Glomerular endothelial cell (primary cell): ENCODE measurements at places on chromosomes 7 and 10. TPM values are rescaled to one million over a fixed set of nuclear protein-coding genes. Genes with fewer than 3 reads are reported as not detected.

DNA sequence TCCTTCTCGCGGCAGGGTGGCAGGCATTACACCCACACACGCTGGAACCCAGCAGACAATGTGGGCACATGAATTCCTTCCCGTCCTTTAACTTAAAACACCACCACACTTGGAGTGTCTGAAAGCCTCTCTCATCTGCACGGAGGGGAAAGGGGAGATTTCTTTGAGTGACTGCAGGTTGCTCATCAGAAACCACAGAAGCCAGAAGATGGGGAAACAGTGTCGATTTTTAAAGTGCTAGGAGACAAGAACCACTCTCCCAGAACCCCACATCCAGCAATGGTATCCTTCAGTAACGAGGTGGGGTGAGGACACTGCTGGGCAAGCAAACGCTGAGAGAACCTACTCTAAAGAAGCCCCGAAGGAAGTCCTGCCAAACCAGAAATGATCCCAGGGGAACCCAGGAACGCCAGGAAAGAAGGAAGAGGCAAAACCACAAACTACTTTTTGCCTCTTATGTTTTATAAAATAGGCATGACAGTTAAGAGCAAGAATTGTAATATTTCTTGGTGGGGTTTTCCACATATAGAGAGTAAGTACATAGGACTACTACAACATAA is 254.3 kb downstream of the ELFN1 start:
- DNase-seq, result no peak

The CPA2 gene
- total RNA-seq, result not detected in 2 replicates

GRCh38 chr7:129832701-129833227 is 120.0 kb downstream of the UBE2H start:
- no peak for DNase-seq

GRCh38 chr10:13637303-13637856 is 50.6 kb downstream of the PRPF18 start:
- no peak for DNase-seq

DNA sequence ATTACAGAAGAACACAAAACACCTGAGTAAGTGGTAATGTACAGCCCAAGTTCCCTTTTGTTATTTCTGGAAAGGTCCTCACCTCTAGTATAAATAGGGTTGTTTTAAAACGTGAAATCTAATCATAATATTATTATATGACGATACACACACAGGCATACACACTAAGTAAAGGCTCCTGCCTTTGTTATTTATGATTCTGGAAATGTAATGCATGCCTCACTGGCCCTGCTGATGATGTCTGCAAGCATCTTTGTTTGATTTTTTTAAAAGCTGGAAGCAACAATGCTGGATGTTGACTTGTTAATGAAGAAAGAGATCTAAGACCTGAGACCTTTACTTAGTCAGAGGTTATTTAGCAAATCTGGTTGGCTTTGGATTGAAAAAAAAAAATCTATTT is 307.4 kb upstream of the SORCS1 start:
- no peak for DNase-seq

The HMX3 gene
- total RNA-seq, result not detected in 2 replicates

The LRIT1 gene
- not detected in 2 replicates for total RNA-seq

DNA sequence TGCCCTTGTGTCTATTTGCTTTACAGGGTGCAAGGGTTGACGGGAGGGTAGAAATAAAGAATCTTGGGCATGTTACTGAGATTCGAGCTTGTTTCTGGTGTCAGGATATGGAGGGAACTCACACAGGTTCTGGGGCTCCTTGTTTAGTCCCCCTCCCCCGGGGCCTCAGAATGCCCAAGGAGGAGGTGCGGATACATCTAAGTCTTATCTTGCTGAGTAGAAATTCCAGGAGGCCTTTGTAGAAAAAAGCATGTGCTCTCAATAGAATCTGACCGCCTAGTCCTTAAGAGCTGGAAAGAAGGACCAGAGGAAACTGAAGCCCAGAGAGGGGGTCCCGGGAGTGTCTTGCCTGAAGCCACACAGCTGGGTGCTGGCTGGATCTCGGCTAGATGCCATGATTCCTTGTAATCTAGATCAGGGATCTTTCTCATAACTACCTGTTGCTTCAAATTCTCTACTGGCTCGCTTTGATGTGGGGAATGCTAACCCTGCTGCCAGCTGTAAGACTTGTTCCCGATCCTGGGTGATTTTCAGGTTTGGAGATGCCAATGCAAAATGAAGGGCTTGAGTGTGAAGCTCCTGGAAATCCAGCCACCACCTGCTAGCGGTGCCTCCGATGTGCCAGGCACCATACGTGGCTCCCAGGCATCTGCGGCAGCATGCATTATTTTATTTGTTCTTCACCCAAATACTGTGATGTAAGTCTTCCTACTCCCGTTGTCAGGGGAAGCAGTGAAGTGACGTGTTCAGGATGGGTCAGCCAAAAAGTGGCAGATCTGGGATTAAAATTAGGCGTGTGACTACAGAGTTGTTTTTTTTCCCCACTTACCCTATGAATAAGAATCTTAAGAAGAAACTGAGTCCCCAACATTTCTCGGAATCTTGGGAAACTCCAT is 226.0 kb downstream of the TCF7L2 start:
- no peak for DNase-seq

DNA sequence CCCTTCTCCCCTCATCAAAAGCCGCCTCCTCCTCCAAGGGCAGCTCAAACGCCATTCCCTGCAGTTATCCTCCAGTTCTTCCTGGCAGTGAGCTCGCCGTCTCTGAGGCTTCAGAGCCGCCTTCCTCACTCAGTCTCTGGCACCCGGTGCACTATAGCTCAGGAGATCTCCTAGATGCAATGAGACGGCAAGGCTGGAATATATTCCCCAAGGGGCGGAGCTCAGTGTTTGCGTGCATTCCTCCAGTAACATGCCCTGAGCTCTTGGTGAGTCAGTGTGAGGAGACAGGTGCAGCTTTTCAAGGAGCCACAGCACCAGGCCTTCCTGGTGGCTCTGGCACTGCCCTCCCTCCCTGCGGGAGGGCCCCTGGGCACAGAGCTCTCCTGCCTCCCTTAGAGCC is 512.6 kb upstream of the FOXK1 start:
- no peak for DNase-seq

The UBTD1 gene
- total RNA-seq, result 105 and 111 TPM in 2 replicates

- DNase-seq, result no peak
Measured at GRCh38 chr7:104482362-104483037, 154.1 kb downstream of the LHFPL3 start.

DNA sequence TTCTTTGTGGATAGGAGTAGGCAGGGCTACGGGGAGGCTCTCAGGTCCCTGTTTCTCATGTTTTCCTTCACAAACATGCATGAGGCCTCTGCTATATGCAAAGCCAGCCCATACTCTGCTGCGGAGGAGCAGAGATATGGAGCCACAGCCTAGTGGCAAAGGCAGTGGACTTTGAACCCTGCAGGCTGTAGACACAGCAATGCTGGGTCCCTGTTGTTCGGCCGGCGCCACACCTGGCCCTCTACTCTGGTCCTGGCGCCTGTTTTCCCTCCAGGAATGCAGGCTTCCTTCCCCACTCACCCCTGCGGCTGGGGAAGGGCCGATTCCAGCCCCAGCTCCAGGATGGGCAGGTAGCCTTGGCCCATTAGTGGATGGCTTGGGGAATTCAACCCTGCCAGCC is 11.5 kb downstream of the CLRN3 start:
- DNase-seq, result no peak

GRCh38 chr10:1365540-1366321 is 309.5 kb downstream of the WDR37 start:
- no peak for DNase-seq

DNA sequence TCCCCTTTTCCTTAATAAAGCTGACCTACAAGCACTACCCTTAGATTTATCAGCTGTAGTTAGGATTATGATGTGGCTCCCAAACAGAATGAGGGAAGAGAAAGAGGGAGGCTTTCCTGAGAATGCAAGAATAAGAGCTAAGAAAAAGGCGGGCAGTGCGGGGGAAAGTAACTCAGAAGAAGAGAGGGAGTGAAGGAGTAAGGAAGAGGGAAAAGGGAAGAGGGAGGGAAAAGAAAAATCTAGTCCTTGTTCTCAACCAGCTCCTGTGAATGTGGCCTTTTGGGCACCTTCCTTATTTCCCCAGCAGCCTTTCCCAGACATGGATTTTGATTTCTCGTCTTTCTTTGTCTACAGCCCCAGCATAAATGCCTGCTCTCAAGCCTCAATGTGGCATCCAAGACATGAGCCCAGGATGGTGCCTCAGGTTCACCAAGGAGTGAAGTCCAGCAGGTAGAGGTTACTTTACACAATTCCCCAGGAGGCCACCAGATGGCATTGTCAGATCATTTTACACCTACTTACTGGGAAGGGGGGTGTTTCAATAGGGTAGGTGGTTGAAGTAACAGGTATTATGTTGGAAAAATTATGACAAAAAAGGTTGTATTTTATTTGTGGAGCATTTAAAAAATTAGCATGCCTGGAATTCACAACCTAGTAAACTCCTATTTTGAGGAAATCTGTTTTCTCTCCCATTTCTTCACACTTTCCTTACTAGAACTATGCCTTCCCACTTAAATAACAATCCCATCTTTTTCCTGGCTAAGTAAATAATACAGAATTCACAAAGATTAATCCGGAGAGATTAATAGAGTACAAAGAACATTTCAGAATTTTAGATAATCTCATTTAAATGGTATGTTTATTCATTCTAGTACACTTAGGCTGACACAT is 106.5 kb downstream of the HTR7 start:
- DNase-seq, result no peak

DNA sequence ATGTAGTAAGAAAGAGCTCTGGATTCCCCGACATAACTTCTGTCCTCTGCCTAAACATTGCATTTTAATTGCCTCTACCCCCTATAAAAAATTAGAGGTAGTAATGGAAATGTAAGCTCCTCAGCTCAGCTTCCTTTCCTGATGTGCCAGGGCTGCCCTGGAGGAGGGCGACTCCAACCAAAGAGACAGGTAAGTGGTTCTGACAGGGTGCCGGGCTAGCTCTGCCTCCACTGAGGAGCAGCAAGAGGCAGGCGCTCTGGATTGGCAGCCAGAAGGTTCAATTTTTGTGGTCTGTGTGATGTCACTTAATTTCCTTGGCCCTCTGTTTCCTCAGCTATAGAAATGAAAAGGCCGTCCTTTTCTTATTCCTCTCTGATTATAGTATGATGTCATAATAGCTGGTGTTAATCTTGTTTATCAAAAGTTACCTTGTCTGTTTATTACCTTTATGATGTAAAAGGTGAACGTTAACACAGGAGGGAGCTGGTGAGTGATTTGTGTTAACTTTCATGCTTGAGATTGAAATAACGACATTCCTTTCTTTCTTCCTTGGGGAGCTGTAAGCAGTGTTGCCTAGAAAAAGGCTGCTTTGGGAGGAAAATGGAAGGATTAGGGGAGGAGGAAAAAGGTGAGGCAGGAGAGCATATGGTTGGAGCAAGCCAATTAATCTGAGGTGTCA is 51.8 kb downstream of the ANLN start:
- DNase-seq, result no peak

- DNase-seq, result no peak
Measured at GRCh38 chr7:18179093-18179492, 151.4 kb upstream of the PRPS1L1 start.

- no peak for DNase-seq
Measured at GRCh38 chr7:116196947-116197346, 13.4 kb upstream of the TES start.

The LIPM gene
- not detected in 2 replicates for total RNA-seq

GRCh38 chr7:41942468-41943093 is 239.7 kb upstream of the INHBA start:
- no peak for DNase-seq

DNA sequence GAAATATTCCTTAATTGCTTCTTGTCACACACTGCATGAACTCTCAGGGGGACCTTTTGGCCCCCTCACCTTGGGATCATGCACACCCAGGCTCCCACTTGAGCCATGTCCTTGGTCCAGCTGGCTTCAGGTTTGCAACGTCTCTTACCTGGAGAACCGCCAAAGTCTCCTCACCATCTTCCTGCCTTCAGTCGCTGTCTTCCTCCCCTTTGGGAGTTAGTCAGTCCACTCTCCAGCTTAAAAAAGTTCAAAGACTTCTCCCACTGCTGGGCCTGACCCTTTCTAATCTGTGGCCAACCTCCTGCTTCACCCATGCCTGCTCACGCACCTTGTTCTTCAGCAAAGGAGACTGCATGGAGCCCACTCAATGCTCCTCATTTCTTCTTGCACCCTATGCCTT is 82.6 kb upstream of the LRRC4 start:
- DNase-seq, result no peak

- DNase-seq, result no peak
Measured at GRCh38 chr10:124524991-124525653, 63.5 kb downstream of the LHPP start.

DNA sequence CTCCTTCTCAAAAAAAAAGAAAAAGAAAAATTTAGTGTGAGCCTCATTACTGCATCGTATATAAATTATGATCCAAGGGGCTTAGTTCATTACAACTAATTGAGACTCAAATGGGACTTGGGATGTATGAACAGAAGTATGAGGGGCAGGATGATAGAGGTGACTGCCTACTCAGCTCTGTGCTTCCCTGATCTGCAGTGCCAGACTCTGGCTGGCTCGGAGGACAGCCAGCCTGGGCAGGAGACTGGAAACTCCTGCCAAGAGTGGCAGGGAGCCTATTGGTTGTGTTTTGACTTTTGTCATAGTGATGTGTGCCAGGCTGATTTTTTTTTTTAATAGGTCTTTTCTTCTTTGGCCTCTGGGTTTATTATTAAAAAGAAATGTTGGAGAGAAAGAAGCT is 73.8 kb upstream of the GTF2IRD1 start:
- no peak for DNase-seq

GRCh38 chr7:30840141-30841024 is 69.2 kb downstream of the MINDY4 start:
- DNase-seq, result no peak

GRCh38 chr7:12090757-12091221 is 120.3 kb upstream of the TMEM106B start:
- DNase-seq, result no peak
